ENCODE measurements at places on chromosomes 2 and 18.

- no peak for DNase-seq
Observed at GRCh38 chr2:82641598-82642180, 1817.4 kb downstream of the SUCLG1 start.

DNA sequence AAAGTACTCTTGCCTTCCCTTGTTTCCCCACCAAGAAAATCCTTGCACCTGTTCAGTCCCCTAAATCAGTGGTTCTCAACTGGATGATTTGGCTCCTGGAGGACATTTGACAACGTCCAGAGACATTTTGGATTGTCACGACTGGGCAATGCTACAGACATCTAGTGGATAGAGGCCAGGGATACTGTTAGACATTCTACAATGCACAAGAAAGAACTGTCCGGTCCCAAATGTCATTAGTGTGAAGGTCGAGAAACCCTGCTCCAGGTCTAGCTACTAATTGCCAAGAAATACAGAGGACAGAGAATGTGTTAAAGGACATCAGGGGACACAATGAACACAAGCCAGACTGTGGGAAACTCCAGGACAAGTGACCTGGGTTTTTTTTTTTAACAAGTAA lies 60.0 kb downstream of the LRP2 start:
- DNase-seq: no peak

DNA sequence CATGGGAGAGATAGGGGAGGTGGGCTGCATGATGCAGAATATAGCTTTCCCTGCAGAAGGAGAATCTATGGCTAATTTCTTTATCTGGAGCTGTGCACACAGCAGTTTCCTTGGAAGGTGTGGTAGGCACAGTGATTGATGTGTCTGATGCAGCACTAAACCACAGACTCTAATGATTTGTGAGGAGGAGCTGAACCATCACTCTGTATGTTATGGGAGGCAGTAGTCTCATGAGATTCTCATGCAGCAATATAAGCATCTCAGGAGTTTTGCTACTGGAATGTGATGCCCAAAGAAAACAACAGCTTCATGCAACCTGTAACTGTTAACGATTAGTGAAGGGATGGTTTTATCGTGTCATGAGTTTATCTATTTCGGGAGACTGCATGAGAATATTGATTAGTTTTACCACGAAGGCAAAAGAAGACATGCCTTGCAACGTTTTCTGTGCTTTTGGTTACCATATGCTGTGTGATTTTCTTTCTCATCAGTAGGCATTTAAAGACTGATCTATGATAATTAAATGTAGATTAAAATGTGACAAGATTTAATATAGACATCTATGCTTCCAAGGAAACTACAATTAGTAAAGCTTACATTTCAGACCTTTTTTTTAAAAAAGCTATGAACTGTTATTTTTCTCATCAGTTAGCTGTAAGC lies 286.8 kb downstream of the ARL6IP6 start:
- no peak for DNase-seq

DNA sequence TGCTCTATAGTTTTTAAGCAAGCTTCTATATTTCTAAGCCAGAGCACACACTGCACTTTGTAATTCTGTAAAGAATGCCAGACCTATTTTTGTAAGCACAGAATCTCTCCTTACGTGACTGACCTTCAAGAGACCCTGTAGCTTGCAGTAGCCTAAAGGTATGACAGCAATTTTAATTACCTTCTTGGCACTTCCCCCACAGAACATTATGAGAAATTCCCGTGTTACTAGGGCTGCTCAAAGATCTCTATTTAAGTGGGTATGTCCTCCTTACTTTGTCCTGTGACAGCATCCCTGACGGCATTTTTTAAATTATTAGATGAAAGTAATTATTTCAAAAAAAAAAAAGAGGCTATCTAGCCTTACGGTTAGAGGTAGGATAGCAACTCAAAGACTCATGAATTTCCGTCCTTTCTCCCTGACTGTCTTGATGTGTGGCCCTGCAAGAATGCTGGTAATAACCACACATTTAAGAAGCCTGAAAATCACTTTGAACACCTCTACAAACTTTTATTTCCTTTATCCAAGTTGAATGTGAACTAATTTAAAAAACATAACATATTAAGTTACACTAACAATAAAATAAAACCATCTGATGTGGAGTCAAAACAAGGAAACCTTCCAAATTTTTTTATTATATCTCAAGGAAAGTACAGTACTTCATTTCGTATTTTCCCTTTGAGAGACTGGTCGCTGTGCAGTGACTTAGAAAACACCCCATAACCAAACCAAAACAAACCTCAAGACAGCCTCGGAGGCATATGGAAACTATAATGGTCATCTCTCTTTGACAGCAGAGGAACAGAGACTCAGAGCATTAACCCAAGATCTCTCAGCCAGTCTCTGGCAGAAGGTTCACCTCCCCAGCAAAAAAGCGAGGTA lies 54.9 kb downstream of the THUMPD2 start:
- DNase-seq: no peak

DNA sequence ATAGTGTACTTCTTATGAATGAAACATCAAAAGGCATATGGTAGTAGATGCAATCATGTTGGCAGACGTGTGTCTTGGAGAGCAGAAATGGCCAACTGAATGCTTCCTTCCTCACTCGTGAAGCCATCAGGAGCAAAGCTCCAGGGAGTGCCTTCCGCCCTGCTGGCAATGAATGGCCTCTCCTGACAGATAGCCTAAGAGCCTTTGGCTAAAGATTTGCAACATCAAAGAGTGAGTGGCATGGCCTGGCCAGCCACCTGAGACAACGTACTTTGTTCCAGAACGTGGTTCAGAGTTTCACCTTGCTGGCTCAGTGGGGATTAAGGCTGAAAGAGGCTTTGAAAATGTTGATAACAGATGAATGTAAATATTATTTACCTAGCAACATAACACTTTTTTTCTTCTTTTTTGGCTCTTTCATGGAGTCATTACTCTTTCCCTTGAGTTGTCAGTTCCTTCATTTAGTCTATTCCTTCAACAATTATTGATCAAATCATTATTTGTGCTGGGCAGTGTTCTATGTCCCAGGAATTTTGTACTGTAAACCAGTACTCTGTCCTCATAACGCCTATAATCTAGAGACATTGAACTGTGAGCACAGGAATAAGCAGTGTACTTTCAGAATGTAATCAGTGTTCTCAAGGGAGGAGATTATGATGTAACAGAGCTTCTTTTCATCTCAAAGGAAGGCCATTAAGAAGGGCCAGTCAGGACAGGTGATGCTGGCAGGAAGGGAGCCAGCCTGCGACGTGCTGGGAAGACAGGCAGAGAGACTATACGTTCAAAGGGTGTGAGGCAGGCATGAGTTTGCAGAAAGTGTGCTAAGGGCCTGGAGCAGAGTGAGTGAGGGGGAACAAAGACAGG lies 59.4 kb upstream of the SH3RF3 start:
- DNase-seq: no peak

DNA sequence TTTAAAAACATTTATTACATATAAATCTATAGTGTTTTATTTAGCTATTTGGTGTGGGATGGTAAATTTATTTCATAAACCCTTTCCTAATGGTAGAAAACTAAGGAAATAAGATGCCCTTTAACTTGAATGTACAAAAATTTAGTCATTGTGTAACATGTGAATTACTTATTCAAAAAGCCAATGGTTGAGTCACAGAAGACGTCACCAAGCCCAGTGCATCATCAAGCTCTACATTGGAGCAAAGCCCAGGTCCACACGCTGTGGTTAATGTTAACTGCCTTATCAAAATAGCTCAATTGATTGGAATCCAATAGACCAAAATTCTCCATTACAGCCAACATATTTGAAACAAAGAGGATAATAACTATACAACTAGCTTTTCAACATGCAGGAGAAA lies 145.5 kb upstream of the LYPD1 start:
- DNase-seq: peak; percentile 22

DNA sequence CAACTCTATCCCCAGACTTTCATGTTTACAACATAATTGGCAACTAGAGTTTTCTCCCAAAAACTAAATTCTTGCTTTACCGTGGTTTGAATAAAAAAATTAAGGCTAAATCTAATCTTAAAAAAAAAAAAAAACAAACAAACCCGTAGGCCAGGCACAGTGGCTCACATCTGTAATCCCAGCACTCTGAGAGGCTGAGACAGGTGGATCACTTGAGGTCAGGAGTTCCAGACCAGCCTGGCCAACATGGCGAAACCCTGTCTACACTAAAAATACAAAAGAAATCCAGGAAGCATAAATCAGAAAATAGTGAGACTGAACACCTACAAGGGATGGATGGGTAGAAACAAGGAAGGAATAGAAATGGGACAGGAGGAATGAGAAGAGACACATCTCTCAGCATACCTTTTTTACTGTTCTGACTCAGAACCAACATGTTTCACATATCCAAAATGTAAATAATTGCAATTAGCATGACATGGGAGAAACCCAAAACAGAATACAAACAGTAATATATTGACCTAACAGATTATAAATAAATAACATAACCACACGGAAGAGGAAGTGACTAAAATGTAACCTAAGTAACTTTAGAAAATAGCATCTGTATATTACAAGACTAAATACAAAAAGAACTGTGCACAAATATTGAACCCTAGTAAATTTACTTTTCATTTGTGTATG lies 17.5 kb downstream of the MGAT4A start:
- DNase-seq: no peak

DNA sequence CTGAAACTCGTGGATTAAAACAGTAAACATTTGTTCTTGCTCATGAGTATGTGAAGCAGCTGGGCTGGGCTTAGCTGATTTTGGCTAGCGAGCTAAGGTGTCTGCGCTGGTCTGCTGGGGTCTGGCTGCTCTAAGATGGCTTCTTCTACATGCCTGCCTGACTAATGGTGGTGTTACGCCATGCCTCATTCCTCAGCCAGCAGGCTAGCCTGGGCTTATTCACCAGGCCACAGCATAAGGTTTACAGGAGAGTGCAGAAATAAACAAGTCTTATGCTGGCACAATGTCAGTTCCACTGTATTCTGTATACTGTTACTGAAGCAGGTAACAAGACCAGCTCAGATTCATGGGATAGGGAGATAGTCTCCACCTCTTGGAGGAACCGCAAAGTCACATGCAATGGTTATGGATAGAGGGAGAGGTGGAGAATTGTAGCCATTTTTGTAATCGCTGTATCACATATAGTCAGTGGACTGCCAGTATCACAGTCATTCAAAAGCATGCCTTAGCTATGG lies 80.0 kb downstream of the RHBDD1 start:
- peak; percentile 16 for DNase-seq

GRCh38 chr2:129165006-129165405 lies 814.5 kb upstream of the RAB6C start:
- no peak for DNase-seq

- no peak for DNase-seq
Observed at GRCh38 chr2:45007961-45008295, 1.3 kb downstream of the SIX2 start.

DNA sequence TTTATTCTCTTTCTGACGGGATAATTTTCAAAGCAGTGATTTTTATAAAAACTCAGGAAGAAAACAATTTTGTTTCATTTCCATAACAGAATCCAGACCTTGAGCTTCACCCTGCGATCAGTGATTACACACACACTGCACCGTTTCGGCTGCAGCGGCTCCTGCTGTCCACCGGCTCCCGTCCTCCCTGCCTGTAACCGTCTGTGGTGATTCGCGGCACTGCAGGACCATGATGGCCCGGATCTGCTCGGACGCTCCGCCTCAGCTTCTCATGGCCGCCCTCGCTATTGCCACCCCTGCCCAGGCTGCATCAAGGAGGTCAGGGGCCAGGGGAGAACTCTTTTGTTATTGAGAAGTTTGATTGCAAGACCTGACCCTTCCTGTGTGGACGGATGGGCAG lies 246.1 kb downstream of the TWIST2 start:
- no peak for DNase-seq

Measured in GM03348 (cell line).